ENCODE measurements at places on chromosomes 6 and 20.
A peak's percentile ranks its signal among the peaks of the same experiment; 100 is the strongest.

DNA sequence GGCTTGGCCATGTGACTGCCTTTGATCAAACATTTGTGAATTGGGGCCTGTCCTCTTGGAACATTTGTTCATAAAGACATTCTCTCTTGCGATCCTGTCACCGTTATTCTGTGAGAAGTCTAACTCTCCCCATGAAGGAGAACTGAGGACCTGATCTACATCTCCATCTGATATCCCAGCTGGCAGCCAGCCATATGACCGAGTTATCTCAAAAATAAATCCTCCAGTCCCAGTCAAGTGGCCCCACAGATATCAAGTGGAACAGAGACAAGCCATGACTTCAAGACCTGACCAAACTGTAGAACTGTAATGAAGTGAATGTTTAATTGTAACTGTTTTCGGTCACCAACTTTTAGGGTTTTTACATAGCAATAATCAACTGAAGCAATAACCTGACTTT, 25.7 kb downstream of the SNX3 start:
- no peak for DNase-seq

DNA sequence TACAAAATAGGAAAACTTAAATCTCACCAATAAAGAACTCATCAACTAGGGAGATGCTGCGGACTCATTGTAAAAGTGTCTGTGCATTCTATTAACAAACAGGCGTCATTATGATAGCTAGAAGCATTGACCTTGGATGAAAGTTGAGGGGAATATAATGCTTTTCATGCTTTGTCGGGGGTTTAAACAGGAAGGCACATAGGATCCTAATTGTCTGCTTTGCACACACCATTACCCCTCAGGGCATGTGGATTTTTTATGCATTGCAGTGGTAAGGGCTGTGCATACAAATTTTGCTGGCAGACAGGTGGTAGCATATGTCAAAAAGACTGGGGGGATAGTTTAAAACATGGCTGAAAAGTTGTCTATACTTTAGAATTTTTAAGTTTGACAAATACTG, 447.9 kb upstream of the PLCB4 start:
- DNase-seq, result no peak

DNA sequence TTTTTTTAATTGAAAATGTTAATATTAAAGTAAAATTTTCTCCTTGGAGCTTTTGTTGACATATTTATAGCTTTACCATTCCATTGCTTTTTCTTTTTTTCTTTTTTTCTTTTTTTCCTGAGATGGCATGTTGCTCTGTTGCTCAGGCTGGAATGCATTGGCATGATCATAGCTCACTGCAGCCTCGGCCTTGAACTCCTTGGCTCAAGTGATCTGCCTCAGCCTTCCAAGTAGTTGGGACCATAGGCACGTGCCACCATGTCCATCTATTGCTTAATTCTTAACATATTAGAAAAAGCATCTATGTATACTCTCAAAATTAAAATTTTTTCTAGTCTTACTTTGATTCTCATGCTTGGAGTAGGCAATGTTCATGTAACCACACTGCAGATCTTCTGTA, 43.0 kb downstream of the RALGAPB start:
- DNase-seq, result no peak

GRCh38 chr6:42257063-42257462, 39.4 kb upstream of the MRPS10 start:
- no peak for DNase-seq

DNA sequence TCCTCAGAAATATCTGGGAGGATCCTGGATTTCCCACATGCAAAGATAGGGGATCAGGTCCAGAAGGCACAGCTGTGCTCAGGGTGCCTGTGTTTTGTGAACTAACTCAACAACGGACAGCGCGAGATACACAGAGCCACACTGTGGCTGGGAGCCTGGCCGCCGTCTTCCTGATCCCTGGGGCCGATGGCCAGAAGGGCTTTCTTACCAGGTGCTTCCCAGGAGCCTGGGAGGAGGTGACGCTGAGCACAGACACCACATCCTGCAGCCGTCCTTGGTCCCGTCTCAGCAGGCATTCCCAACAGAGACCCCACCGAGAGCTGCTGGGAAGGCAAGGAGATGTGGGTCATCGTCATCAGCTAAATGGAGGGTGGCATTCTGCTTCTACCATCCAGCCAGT, 144.6 kb upstream of the AFDN start:
- DNase-seq, result no peak

DNA sequence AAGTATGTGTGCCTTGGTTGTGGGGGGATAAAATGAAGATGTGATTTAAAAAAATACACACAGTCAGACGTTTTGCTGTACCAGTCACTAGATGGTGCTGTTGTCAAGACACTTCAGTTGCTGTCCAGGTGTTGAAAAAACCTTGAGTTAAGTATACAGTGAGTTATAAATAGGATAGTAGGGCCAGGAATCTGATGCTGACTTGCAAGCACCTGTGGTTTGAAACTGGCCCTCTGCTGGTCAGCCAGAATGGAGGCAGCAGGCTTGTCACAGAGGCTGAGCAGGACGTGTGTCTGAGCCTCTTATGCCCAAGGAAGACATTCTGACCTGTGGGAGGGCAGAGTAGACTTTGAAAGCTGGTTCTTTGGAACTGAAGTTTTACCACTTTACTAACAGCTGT, 27.8 kb downstream of the RNF8 start:
- peak; percentile 7 for DNase-seq

DNA sequence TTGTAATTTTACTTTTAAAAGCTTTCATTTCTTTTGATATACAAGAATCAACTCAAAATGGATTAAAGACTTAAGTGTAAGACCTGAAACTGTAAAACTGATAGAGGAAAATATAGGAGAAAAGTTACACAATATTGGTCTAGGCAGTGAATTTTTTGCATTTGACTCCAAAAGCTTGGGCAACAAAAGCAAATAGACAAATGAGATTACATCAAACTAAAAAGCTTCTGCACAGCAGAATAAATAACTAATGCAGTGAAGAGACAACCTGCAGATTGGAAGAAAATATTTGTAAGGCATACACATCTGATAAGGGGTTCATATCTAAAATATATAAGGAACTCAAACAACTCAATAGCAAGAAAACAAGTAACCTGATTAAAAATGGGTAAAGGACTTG, 3.0 kb downstream of the GABRR1 start:
- DNase-seq, result no peak

- no peak for DNase-seq
Observed at GRCh38 chr20:46631874-46632446, 19.3 kb downstream of the SLC13A3 start.

DNA sequence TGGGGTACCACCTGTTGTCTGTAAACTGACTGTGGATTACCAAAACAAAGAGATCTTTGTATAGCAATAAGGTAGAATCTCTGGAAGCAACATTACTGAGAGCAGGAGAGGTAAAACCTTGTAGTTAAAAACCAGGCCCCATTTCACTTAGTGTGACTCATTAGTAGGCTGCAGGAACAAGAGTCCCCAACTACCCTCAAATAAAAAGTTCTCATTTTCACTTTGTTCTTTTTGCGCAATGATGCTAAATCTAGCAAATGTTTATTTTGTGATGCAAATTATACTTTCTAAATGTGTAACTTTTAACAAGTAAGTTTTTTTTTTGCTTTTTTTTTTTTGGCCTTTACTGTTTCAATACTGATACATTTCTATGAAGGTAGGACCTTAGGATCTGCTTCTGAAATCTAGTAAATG, 67.1 kb downstream of the ESF1 start:
- no peak for DNase-seq

DNA sequence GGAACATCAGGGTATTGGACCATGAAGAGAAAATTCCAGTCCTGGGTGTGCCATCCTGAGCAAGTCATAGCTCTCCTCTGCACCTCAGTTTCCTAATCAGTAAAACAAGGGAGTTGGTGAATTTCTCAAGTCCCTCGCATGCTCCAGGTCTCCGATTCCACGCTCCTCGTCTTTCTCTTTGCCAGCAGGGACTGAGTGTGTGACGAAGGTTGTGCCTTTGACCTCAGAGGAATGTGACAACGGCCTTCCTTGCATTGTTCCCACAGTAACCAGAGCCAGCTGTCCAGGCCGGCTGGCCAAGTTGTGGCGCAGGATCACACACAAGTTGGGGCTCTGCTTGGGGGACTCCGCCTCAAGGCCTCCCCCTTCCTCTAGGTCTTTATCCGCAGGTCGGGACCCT, 217.3 kb downstream of the ATXN1 start:
- no peak for DNase-seq

DNA sequence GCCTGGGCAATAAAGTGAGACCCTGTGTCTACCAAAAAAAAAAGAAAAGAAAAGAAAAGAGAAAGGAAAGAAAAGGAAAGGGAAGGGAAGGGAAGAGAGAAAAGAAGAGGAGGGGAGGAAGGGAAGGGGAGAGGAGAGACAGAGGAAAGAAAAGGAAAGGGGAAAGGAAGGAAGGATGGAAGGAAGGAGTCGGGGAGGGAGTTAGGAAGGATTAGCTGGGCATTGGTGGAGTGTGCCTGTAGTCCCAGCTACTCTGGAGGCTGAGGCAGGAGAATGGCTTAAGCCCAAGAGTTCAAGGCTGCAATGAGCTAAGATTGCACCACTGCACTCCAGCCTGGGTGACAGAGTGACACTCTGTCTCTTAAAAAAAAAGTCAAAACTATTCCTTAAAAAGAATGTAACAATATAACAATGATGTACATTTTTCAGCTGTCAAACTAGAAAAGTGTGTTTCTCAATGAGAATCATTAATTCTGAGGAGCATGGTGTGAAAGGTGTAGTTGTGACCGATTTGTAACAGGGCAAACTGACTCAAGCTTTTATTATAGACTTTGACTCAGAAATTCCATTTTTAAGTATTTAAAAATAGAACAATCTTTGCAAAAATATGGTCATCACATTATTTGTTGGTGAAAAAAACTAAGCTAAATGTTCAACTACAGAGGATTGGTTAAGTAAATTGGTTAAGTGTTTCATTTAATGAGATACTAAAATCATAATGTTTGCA, 14.7 kb downstream of the SNRPB start:
- DNase-seq, result no peak

DNA sequence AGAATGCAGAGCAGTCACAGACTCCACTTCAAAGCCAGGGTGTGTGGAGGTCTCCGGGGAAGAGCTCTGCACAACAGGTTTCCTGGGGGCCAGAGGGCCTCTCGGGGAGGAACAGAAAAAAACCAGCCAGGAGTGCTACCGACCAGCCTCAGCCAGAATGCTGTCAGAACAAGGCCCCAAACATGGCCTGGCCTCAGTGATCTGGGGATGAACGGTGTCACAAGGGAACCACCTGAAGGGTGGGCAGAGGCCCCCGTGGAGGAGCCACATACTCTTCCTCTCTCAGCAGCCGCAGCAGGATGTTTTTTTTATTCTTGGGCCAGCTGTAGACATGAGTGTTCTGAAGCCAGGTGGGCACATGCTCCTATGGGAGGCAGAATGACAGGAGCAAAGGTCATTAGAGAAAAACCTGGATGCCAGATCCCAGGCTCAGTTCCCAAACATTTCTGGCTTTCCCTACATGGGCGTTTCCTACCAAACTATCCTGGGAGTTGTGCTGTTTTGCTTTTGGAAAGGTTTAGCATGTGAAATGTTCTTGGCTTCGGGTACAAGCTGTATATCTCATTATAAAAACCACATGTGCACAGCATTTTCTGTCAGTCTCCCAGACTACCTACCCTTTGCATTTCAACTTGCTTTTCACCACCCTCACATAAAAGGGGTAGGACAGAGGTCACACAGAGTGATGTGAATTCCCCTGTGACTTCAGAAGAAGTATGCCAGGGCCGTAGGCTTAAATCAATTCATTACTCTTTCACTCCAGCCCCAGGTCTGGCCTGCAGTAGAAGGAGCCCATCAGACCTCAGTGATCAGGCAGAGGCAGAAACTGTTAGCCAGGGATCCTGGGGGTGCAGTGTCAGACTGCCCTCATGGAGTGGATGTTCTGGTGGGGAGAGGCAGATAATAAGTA, 46.2 kb downstream of the TRAF3IP2 start:
- no peak for DNase-seq

DNA sequence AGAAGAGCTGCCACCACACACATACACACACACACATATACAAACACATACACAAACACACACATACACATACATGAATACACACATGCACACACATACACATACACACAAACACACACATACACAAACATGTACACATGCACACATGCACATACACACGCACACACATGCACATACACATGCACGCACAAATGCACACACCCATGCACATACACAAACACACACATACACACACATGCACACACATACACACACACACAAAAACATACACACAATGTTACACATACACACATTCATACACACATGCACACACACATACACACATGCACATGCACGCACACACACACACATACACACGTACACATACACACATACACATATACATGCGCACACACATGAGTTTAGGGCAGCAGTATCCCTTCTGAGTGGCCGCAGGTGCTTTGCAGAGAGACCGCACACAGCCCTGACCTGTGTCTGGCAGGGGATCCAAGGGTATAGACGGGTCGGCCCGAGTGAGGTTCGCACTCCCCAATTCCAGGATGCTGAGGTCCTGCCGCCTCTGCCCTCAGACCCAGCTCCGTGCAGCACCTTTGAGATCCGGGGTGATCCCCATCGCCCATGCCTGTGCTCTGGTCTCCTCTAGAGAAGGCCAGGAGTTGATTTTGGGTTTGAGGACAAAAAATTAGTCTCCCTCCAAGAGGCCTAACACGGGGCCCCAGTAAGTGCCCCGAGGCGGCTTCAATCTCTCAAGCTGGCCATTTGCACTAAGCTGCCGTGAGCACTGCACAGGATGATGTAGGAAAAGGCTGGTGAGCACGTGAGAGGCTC, 56.8 kb downstream of the TMEM242 start:
- DNase-seq, result no peak

- no peak for DNase-seq
Observed at GRCh38 chr6:110815015-110815410, 256 bp downstream of the CDK19 start.

DNA sequence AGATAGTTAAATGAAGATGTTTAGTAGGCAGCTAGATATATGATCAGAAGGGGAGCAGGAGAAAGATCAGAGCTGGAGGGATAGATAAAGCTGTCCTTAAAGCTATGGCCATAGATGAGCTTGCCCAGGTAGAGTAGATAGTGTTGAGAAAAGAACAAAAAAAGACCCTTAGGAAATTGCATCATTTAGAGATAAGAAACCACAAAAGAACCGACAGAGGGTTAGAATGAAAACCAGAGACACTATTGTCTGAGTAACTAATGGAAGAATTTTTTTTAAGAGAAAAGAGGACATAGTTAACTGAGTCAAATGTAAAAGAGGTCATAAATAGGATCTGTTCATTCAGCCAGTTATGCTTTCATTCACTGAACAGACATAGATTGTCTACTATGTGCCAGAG, 101.8 kb downstream of the TNFAIP3 start:
- no peak for DNase-seq

Data from activated naive CD4-positive, alpha-beta T cell treated with Interleukin-2 at 50 U/mL for 16 hours (primary cell).